Colonic mucosa (tissue), 4 donors: ENCODE measurements at places on chromosomes 13 and 19.

GRCh38 chr13:49533591-49534269, 38.0 kb downstream of the PHF11 start:
- no peak for DNase-seq

- no peak for DNase-seq
Measured at GRCh38 chr13:75294110-75294509, 187.9 kb downstream of the TBC1D4 start.

- DNase-seq, result no peak
Measured at GRCh38 chr13:100984085-100984705, 309.6 kb upstream of the TMTC4 start.

DNA sequence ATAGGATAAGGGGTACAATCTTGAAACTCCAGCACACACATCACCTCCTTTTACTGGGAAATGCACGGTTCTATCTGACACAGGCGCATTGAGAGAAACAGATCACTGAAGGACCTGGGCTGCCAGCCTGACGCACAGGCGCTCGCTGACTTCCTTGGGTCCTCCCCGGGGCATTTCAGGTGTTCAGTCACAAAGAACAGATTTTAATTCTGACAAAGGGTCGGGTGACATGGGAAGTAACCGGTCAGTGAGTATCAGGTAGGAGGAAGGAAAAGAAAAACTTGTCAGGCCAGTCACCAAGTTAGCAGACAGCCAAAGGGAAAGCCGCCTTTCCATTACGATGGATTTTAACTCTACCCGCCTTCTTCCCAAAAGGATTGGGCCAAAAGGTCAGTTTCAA, 39.6 kb downstream of the INSR start:
- no peak for DNase-seq

- no peak for DNase-seq
Measured at GRCh38 chr19:53396525-53396868, 1.5 kb downstream of the ZNF765 start.

DNA sequence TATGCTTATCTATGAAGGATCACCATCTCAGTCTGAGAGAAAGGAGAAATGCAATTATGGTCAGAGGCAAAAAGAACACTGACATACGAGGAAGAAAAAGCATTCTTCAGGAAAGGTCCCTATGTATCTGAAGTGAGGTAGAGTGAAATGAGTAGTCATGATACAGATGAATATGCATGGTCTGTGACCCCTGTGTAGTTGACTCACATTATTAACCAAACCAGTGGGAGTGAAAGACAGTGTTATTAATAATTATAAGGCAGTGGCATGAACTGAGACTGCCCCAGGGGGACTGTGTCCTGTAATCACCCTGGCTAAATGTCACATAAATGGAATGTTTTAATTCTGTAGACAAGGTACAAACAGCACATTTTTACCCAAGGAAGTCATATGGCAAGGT, 1320.2 kb upstream of the PCDH9 start:
- DNase-seq, result no peak

DNA sequence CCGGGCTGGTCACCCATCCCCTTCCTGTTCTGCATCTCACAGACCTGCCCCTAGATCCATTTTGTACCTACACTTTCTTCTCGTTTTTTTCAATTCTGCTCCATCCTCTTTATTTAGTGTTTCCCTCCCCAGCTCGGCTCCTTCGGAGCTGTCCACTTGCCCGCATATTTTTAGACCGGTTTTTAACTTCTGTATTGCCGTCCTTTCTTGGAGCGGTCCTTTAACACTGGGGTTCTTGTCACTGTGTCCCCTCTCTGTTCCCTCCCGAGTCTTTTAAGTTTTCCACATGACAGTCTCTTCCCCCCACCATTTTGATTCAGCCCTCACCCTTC, 1.7 kb downstream of the ARHGAP35 start:
- no peak for DNase-seq

- DNase-seq, result no peak
Measured at GRCh38 chr19:31668921-31669320, 319.7 kb upstream of the TSHZ3 start.

- DNase-seq, result peak; percentile 63
Measured at GRCh38 chr19:55647732-55648584, at the start of gene CCDC106. Gene CCDC106 (plus strand): TSS chr19:55648212. CDS start chr19:55649047, 835 bp downstream.

GRCh38 chr19:53389978-53390377, 5.0 kb upstream of the ZNF765 start:
- DNase-seq, result no peak
